ENCODE measurements at places on chromosomes 6 and 20.
A peak's percentile ranks its signal among the peaks of the same experiment; 100 is the strongest.

DNA sequence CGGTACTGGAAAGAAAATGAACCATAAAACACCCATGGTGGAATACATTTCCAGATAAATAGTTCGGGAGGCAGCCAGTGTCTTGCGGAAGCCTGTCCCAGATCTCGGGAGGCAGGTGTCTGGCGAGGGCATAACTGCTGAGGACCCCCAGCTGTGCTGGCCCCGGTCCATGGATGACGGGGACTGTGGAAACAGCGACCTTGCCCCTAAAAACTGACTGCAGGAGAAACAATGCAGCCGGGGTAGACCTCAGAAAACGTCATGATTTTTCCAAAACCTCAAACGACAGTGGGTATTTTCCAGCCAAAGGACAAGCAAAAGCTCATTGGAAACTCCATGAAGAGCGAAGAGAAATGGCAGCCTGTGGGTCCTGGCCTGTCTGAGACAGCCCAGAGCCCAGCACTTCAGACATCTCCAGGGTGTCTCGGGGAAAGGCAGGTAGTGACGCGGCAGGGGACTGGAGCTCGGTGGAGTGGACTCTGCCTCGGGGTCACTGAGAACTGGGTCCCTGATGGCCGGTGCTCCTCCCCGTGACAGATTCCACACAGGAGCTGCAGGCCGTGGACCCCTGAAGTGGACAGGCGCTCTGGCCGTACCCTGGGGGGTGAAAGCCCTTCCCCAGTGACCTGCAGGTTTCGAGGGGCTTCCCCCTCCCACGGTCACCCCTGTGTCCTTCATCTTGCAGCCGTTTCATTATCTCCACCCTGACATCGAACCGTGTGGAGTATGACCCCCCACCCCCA is 188.6 kb downstream of the SYNDIG1 start:
- DNase-seq, result no peak

GRCh38 chr6:20202324-20202658 is 10.0 kb downstream of the MBOAT1 start:
- no peak for DNase-seq

GRCh38 chr6:53250176-53251032 is 98.3 kb downstream of the ELOVL5 start:
- DNase-seq, result peak; percentile 34

- DNase-seq, result no peak
Measured at GRCh38 chr6:45586216-45587171, 208.8 kb upstream of the SUPT3H start.

- peak; percentile 45 for DNase-seq
Measured at GRCh38 chr20:46699651-46700359, 9.6 kb upstream of the SLC2A10 start.

DNA sequence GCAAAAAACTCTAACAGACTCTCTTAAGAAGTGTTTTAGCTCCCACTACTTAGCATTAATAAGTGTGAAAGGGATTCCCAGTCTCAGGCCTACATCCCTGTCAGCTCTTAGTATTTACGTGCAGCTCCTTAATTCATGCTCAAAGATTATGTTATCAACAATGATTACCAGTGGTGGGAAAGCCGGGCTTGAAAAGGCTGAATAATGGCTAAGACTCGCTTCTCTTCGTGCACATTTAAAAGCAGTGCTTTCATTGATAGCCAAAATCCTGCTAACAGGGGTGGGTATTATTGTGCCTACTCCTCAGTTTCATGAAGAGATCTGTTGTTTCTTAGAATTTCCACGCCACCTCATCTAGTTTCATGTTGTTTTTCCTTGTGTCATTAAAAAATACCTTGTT is 518.8 kb downstream of the GRIK2 start:
- no peak for DNase-seq

All from fibroblast of skin of right biceps (primary cell).